ENCODE measurements at places on chromosomes 2 and 18. TPM values are rescaled to one million over a fixed set of nuclear protein-coding genes. Genes with fewer than 3 reads are reported as not detected.

DNA sequence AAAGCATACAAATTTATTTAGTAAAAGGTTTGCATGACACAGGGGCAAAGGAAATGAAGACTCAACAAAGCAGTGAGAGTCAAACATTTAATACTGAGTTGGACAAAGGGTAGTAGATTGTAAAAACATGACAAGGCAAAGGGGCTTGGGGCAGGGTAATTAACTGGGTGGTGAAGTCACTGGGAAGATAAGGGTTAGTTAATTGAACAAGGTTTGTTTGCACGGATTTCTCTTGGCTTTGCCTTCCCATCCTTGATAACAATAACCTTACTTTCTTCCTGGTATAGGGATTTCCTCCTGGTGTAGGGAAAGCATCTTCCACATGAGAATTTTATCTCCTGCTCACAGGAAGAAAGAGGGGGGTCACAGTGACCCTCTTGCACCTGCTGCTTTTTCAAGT is 26.8 kb upstream of the RTTN start:
- no peak for DNase-seq

GRCh38 chr2:57862727-57863126 is 183.9 kb upstream of the VRK2 start:
- DNase-seq: no peak

GRCh38 chr2:100986157-100986556 is 15.9 kb upstream of the RPL31 start:
- no peak for DNase-seq

DNA sequence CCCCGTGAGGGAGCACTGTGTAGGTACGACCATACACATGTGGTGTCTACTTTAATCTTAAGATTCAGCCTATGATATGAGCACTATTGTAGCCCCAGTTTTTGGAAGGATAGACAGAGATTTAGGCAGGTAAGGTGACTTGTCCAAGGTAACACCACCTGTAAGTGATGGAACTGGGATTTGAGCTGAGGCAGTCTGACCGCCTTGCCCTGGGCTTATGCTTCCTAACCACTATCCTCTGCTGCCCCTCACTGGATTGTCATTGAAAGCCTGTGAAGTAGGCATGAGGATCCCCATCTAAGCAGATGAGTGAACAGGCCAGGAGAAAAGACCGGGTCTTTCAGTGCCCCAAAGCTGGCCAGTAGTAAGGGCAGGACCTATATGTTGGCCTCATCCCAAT is 343.8 kb downstream of the CYRIA start:
- no peak for DNase-seq

DNA sequence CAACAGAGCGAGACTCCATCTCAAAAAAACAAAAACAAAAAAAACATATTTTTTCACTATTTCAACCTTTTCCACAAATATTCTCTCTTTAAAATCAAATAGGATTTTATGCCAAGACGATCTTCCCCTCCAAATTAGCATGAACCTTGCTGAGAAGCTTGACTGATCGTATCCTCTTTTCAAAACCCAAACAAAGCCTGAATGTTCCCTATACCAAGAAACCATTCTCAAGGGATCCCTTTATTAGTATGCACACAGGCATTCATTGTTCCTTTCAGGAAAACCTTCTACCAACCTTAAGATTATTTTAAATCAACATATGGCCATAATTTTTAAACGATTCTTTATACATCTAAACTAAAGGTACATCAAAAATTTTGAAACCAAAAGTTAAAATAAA is 6.3 kb downstream of the SPIRE1 start:
- no peak for DNase-seq

DNA sequence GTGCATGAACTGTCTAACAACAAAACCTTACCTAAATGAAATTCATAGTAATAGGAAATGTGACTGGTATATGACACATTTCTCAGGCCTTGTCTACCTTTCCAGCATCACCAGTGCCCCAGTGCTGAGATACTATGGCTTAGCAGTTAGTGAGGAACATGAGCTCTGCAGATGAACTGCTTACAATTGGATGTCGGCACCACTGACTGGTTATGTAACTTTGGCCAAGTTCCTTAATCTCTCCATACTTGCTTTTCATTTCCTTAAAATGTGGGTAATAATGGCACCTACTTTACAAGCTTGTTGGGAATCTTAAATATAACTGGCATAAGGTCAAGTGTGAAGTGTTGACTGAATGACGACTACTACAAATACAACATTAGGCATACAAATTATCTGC is 136.3 kb downstream of the OLA1 start:
- DNase-seq: no peak

GRCh38 chr2:42659609-42660008 is 91.2 kb downstream of the MTA3 start:
- DNase-seq: no peak

DNA sequence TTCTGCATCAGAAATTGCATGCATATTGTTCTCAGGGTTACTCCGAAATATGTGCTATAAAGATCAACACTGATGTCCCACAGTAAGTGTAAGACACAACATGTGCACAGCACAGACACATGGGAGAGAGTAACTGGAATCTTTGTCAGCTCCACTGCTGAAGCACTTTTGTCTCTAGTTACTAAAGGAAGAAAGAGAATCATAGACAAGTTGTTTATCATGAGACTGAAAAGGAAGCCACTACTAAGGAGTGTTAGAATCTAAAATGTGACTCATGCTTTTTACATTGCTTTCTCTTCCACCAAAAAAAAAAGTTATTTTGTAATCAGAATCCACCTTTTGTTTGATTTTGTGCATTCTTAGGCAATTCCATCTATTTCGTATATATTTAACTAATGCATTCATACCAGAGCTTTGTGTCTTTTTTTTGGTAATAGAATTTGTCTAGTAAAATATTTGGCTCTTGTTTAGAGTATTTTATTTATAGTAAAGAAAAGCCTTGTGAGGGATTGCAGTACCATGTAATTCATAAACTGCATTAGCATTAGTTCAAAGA is 502.4 kb downstream of the FBXO15 start:
- no peak for DNase-seq

TTN gene
- total RNA-seq: 12.0 TPM

POTEI gene
- not detected for total RNA-seq

FAP gene
- 24.7 TPM for total RNA-seq

INO80B gene
- total RNA-seq: 30.6 TPM

SOWAHC gene
- total RNA-seq: 14.7 TPM

ADGRF3 gene
- 0.19 TPM for total RNA-seq

DSG1 gene
- not detected for total RNA-seq

RAX gene
- total RNA-seq: not detected

All from mesenteric fat pad (tissue), 1 donor.